Activated CD4-positive, alpha-beta memory T cell treated with anti-CD3 and anti-CD28 coated beads for 36 hours (primary cell): ENCODE measurements at places on chromosomes 1 and 21. TPM values are rescaled to one million over a fixed set of nuclear protein-coding genes. Genes with fewer than 3 reads are reported as not detected.

FNDC10 gene
- 1.6 TPM for total RNA-seq

DNA sequence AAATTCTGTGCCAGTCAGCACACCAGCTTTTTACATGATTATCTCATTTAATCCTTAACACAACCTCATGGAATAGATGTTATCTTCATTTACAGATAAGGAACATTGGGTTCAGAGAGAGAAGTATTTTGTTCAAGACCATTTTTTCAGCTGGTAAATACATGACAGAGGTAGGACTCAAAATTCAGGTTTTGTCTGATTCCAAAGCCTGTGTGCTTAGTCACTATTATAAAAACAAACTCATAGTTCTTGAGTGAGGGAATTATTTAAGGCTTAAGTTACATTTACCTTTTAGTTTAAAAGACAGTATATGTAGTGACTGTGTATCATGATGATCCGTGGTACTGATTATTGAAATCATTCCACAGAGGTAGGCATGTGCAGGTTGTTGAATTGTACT lies 125.2 kb downstream of the MAGI3 start:
- H3K27me3 ChIP-seq, result no peaks in the 10 kb centered on the region
- no peak for DNase-seq

DNA sequence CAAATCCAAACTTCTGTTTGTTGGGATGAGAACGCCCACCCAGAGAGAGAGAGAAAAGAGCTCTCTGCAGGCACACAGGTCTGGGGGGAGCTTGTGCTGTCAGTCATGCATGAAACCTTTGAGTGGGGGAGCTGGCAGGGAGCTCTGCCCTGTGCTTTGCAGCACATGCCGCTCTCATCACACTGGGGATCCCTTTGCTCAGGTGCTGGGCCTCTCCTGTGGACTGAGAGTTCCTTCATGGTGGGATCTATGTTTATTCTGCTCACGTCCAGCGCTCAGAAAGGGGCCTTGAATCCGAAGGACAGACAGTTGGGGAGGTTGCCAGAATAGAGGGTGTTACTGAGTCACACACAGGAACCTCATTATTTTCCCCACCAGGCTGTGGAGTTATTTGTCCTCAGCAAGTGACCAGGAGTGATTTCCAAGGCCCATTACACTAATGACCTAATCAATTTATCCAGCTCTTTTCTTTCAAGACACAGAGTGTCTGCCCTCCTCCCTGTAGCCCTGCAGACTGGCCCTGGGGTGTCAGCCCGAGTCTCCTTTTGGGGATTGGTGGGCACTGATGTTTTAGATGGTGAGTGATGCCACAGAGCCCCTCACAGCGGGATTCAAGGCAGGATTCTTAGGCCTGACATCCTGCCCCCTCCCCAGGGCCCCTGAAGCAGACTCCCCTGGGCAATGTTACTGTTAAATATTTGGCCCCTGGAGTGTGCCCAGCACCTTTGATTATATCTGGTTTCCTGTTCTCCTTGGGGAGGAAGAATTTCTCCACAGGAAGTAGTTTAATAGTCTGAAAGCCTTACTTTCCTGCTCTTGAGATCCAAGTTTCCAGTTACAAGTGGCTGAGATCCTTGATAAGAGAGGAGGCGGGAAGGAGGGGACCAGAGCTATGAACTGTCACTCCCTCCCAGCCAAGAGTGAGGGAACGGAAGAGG lies 22.3 kb downstream of the MYBPH start:
- H3K36me3 ChIP-seq, result no peaks in the 10 kb centered on the region
- no peaks in the 10 kb centered on the region for H3K4me1 ChIP-seq
- H3K4me3 ChIP-seq, result no peak overlapping the region
- no peaks in the 10 kb centered on the region for H3K27me3 ChIP-seq
- no peak overlapping the region for H3K27ac ChIP-seq

SLC44A5 gene
- 0.34 TPM for total RNA-seq

CHAF1B gene
- total RNA-seq, result 28.9 TPM
